ENCODE measurements at places on chromosomes 7 and 10.

DNA sequence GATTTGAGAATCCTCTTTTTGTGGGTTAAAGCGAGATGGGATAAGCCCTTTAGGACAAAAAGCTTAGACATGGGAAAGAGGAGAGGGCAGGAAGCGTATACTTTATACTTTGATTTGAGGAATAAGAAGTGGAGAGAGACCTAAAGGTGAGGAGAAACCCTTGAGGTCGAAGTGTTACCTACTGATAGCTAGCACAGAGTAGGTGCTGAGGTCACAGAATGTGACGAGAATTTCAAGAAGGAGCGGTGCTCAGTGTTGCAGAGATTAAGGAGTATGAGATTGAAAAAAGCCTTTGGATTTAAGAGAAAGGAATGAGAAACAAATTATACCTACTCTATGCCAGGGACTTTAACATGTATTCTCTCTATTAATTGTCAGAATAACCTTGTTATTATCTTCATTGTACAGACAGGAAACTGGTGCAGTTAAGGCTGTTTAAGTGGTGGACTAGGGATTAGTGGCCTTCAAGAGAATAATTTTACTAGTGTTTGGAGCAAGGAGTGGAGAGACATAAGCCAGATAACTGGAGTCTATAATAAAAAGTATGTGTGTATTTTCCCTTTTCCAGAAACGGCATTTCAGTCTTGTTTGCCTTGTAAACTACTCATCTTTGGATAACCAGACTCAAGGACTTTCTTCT lies 8.8 kb downstream of the CAPZA2 start:
- no peak for DNase-seq

GRCh38 chr7:36279926-36280315 lies 109.7 kb upstream of the ANLN start:
- no peak for DNase-seq

DNA sequence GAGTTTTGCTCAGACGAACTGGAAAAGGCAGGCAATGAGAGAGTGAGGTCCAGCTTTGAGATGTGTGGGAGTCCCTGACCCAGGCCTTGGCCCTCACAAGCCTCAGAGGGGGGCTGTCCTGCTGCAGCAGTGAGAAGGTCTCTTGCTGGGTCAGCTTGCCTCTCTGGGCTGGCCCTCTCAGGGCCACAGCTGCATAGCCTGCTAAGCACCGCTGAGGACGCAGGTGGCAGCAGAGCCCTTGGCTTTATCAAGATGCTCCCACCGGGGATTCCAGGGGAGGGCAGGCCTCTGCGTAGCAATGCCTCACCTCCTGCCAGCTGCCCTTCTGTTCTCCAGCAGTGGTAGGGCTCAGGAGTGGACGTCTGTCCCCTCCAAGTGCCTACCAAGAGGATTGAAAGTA lies 128.7 kb downstream of the COBL start:
- DNase-seq: no peak

DNA sequence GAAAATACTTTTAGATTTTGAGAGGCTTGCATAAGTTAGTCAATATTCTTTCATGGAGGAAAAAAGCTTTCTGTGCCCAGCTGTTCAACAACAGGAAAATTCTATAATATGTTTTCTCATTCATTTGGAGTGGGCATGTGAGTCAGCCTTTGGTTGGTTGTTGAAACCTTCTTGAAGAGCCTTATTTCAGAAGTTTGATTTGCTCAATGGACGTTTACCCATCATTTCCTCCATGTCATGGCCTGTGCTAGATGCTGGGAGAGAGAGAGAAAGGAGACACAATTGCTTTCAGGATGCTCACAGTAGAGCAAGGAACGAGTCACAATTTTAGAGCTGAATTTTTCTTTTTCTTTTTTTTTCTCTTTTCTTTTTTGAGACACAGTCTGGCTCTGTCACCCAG lies 181.7 kb downstream of the PRKCQ start:
- no peak for DNase-seq

DNA sequence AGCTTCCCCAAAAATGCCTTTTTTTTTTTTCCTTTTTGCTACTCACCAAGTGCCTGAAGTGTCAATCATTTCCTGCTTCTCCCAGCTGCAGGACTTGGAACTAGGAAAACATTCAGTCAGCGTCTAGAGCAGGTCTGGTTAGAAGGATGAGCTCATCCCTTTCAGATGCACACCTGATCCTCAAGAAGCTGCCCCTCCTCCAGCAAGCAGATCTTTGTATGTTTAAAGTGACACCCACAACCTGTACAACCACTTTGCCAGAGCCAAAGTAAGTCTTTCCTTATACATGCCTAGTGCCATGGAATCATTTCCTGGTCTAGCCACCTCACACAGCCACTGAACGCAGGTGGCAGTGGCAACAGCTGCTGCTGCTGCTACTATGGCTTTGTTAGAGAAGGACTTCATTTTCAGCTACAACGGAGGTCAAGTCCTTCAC lies 10.4 kb upstream of the USP54 start:
- DNase-seq: no peak

DNA sequence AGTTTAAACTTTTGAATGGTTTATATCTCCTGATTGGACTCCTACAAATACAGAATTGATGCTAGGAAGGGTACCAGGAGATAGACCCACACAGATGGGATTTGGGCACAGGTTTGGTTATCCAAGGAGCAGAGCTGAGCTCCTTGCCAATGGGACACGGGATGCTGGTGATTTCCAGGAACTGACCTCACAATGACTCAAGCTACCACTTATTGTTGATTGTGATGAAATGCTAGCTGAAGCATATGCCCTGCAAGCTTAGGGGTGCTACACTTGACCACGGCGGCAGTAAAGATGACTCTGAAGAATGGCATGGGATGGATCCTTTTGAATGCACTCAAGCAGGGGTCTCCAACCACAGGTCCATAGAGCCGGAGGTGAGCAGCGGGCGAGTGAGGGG lies 45.5 kb upstream of the VKORC1L1 start:
- DNase-seq: no peak

DNA sequence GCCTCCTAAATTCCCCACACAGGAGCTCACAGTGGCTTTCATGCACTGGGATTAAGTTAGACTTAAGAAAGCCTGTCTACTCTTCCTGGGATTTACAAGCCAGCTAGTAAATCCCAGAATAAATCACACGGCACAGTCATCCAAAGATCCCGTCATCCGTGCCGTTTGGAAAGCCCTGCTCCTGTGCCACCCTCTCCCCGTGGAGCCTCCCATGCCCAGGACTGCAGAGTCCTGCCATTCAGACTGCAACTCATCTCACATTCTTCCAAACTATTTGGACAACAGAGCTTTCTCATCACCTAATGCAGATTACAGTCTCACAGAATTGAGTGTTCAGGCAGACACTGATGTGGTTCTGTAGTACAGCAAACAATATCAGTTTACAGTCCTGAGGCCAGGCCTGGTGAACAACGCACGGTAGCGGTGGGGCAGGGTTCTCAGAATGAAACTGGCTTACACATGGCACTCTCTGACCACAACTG lies 166.5 kb downstream of the EGFR start:
- no peak for DNase-seq

DNA sequence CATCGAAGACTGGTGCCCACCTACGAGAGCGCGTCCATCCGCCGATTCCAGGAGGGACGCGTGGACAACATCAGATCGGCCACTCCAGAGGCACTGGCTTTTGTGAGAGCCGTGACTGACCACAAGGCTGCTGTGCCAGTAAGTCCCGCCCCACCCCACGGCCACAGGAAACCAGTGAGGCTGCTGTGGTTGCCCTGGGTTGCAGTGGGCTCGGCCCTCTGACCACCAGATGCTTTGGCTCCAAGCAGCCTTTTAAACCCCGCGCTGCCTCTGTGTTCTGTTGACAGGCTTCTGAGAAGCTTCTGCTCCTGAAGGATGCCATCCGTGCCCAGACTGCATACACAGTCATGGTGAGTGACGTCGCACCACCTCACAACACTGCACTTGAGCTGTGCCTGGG lies 24.4 kb upstream of the C10orf53 start:
- DNase-seq: no peak

- no peak for DNase-seq
Observed at GRCh38 chr7:29105752-29106668, 40.3 kb downstream of the CPVL start.

- DNase-seq: no peak
Observed at GRCh38 chr10:24425151-24425550, 216.2 kb downstream of the KIAA1217 start.

- no peak for DNase-seq
Observed at GRCh38 chr7:101996131-101996691, 178.8 kb downstream of the CUX1 start.

GRCh38 chr7:83824214-83824613 lies 175.3 kb upstream of the SEMA3E start:
- no peak for DNase-seq

DNA sequence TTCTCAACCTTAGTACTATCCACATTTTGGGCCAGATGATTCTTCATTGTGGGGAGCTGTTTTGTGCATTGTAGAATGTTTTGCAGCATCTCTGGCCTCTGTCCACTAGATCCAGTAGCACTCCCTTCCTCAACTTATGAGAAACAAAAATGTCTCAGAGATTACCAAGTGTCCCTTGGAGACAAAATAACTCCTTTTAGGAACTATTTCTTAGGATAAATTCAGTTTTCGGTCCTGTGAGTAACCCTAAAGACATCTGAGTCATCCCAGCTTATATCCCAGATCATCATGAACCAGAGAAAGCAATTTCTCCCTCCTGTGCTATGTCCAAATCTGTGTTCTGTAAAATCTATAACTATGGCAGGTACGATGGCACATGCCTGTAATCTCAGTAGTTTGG lies 266.6 kb upstream of the PHYHIPL start:
- no peak for DNase-seq

GRCh38 chr7:78939669-78940068 lies 513.8 kb downstream of the MAGI2 start:
- no peak for DNase-seq

- no peak for DNase-seq
Observed at GRCh38 chr10:91944880-91945630, 21.5 kb downstream of the BTAF1 start.

DNA sequence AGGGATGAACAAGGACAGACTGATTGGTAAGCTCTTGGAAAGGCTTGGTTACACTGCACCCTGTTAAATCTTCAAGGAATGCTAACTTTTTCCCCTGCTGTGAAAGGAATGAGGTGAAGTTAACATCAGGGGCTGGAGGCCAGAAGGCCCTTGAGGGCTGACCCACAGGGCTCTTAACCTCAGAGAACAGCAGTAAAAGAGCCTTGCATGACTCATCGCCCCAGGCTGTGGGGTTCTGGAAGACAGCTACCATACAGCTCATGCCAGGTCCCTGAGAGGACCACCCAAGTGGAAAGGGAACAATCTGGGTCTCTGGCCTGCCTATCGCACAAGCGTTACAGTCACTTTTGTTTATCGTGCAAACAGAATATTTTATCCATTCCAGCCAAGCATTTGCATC lies 54.4 kb downstream of the CYP2C9 start:
- DNase-seq: no peak

DNA sequence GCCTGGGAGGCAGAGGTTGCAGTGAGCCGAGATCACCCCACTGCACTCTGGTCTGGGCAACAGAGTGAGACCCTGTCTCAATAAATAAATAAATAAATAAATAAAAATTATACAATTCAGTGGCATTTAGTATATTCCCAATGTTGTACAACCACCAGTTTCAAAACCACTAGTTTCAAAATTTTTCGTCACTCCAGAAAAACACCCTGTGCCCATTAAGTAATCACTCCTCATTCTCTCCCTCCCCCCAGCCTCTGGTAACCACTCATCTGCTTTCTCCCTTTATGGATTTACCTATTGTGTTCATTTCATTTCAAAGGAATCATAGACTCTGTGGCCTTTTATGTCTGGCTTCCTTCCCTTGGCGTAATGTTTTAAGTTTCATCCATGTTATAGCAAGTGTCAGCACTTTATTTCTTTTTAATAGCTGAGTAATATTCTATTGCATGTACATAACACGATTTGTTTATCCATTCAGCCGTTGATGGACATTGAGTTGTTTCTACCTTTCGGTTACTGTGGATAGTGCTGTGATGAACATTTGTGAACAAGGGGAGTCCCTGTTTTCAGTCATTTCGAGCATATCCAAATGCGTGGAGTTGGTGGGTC lies 29.4 kb upstream of the GOLGA7B start:
- no peak for DNase-seq

GRCh38 chr7:38284553-38284952 lies 11.1 kb upstream of the TARP start:
- DNase-seq: no peak

GRCh38 chr10:76111986-76112825 lies 680.8 kb downstream of the LRMDA start:
- no peak for DNase-seq

- DNase-seq: no peak
Observed at GRCh38 chr7:6092953-6093354, 61.8 kb downstream of the ANKRD61 start.

DNA sequence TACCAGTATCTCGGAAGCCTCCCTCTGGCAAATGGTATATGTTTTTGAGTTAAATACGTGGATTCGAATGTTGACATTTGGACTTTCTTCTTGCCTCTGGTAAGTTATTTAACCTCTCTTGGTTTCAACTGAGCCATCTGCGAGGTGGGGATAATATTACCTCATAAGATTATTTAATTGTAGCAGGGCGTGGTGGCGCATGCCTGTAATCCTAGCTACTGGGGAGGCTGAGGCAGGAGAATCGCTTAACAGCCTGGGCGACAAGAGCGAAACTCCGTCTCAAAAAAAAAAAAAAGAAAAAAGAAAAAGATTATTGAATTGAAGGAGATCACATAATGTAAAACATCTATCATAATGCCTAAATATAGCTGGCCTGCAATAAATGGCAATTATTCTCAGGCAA lies 396 bp upstream of the TAF5 start:
- DNase-seq: no peak

DNA sequence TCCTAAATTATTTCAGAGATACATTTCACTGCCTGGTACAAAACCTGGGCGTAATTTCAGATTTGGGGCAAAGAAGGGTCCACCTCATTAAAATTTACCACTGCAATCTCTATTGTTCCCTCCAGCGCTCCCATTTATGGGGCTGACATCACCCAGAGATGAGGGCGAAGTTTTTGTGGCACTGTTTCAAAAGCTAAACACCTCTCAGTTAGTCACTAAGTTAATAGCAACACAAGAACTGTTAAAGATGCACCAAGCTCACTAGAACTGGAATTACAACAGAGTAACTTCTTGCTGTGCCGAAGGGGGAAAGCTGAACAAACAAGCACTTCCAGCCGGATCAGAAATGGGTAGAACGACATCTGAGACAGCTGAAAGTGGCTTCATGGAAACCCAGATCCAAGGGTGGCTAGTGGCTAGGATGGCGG lies 179.4 kb downstream of the GATA3 start:
- DNase-seq: no peak
